ENCODE measurements at places on chromosomes 7 and 10.

GRCh38 chr7:29139191-29139590 is 7.1 kb downstream of the CPVL start:
- DNase-seq = no peak

- no peak for DNase-seq
Measured at GRCh38 chr10:48416584-48417232, 110.2 kb downstream of the MAPK8 start.

DNA sequence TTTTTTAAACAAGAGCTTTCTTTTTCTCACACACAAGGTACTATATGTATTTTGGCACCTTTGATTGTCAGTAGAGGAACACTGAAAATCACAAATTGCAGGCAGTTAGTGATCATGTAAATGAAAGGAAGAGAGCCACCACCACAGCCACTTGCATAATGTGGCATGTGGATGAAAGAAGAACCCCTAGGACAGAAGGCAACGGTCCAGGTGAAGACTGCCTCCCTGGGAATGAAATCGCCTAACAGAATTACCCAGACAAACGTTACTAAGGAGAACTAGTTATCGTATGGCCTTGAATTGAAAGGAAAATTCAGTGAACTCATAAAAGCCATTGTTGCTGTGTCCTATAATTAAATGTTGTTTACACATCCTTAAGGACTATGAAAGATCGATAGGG is 41.2 kb upstream of the PTPRZ1 start:
- no peak for DNase-seq

DNA sequence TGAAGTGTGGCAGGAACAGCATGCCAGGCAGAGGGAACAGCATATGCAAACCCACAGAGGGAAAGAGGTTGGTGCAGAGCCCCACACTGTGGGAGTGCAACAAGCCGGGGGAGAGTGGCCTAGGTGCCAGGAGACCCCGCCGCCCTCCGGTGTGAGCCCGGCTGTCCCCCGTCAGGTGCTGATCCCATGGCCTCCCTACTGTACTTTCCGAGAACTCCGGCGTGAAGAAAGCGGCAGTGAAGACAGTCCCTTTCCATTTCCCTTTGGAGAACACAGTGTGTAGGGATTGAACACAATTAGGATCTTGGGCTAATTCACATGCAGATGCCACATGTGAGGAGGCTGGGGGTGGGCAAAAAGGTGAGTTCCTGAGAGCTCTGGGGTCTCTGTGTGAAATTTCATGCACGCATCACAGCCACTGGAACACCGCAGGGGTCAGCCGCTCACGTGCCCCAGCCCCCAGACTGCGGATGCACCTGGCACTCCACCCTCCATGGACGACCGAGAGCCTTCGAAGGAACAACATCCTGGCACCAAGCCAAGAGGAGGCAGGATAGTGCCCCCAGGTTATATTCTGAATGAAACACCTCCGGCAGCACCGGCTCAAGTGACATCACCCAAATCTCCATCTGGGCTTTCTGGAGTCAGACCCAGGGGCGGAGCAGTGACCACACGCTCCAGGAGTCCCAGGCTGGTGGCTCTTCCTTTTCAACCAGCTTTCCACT is 82.1 kb upstream of the PPP2R2D start:
- DNase-seq = no peak

DNA sequence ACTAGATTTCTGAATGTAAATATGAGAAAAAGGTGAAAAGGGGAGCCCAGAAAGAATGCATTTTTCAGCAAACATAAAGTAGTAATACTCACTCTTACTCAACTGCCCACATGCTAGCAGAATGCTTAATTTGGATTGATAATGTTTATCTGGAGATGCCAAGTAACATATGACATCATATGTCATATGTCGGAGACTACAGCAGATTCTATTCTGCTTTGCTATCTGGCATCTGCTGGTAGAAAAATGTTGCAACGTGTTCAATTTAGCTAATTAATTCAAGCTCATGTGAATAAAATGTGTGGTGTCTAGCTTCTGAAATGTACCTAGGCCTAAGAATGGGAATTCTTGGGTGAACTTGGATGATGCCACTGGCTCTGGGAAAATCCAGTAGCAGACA is 4.5 kb downstream of the BBIP1 start:
- DNase-seq = no peak

GRCh38 chr7:187227-187927 is 5.0 kb upstream of the FAM20C start:
- no peak for DNase-seq

DNA sequence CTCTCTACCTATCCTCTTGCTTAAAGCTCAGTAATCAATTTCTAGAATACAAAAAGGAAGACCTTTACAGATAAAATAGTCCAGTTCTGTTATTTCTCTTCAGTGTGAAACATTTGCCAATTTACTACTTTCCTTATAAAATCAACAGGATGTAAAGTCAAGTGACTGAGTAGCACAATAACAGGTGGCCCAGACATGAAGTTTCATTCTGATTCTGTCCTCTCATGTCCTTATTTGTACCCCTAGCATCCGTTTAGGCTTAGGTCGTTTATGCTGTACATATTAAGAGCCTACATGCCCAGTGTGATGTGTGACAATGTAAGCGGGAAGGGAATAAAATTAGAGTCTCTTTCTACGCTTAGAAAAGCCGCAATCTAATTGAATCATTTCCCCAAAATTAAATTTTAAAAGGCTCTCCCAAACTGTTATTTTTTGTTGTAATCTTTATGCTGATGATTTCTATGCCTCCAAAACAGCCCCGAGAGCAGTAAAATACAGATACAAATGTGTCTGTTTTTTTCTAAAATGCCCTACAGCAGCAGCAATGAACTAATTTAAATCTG is 29.1 kb downstream of the EPC1 start:
- no peak for DNase-seq

DNA sequence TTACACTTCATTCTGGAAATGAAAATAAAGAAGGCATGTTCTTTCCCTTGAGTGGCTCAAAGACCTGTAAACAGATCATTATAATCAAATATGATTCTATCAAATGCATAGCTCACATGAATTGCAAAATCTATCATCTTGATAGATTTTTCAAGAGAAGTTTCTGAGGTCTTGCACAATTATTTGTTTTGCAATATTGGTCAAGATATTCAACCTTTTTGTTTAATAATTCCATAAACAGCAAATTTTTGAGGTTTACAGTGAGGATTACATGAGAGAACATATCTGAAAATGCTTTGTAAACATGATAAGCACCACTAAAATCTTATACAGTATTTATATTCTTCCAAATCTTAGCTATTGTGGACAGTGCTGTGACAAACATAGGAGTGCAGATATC is 160.8 kb downstream of the HDAC9 start:
- DNase-seq = no peak

- DNase-seq = peak; percentile 87
Measured at GRCh38 chr7:98354511-98355249, 46.2 kb downstream of the BAIAP2L1 start.

- no peak for DNase-seq
Measured at GRCh38 chr7:32126843-32127242, 56.6 kb upstream of the PDE1C start.

DNA sequence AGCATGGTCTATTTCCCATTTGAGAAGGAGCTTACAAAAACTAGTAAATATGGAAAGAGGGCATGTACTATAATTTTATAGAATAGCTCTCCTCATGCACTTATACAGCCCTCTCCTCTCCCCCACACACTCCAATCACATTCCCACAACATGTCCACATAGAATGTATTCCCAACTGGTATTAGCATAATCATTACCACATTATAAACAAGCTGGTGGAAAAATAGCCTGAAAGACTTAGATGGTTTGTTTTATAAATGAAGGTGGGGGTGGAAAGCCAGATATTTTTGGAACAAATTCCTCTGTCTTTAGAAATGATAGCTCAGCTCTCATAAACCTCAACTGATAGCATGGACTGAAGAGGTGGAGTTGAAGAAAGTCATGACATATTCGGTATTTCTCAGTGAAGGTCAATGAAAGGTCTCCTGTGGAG is 410.1 kb downstream of the SUGCT start:
- DNase-seq = no peak

DNA sequence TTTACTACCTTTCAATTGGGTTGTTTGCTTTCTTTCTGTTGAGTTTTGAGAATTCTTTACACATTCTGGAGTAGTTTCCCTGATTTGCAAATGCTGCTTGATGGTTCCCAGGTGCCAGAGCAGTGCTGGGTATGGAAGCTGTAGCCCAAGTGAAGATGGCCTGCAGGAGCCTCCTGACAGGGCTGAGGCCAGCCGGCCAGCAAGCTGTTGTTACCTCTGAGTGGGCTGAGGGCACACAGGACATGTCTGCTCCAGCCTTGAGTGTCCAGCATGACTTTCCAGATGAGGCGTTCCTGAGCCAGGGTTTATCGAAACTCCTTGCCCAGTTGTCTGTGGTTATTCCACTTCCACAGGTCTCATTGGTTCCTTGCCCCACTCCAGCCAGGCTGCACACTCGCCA is 164.6 kb upstream of the TNS3 start:
- DNase-seq = no peak

DNA sequence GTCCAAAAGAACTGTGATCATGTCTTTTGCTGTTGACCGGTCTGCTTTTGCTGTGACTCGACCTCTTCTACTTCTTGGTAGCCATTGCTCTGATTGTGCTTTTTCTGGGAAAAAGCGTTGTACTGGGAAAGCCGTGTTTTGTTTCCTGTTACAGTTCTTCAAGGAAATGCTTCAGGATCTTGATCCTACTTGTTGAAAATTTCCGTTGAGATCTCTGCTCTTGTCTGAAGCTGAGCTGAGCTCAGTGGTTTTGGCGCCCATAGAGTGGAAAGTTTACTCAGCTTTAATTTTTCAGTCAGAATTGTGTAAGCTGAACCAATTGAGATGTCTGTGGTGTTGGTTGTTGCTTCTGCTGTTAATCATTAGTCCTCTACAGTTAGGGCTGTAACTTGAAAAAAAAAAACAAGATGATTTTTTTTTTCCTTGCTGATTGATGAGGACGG is 302.2 kb downstream of the CCDC3 start:
- DNase-seq = peak; percentile 6

GRCh38 chr7:146788008-146788407 is 671.4 kb downstream of the CNTNAP2 start:
- DNase-seq = no peak

DNA sequence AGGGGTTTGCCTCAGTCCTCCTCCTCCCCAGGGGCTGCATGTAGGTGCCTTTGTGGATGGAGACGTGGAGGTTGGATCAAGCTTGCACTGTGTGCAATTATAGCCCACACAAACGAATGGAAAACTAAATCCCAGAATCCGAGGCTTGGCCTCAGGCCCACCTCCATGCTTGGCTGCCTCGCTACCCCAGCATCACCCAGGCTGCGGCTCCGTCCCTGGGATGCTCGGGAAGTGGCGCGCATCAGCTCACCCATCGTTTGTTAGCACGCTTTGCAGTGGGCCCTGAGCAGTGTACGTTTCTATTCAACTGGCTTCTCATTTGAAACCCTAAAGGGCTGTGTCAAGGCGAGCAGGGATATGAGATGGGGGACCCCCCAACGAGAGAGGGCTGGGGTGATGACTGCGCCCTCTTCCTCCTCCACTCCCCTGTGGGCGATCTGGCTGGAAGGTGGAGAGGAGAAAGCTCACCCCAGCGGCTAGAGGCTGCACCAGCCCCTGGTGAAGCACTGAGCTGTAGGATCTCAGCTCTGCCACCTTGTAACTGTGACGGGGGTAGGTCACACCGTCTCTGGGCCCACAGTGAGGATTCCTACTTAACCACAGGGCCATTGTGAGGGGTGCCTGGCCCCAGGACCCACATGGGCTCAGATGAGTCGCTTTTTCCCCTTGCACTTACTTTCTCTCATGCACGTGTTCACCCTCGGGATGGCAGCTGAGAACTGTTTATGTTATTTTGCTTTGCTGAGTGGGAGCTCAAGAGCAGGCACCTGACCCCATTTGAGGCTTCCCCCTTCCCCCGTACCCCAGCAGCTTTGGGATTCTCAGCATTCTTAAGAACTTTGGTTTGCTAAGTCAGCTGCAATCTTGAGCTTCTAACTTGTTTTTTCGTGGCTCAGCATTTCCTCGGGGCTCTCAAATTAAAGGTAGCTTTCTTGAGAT is 12.7 kb upstream of the BTBD16 start:
- no peak for DNase-seq

DNA sequence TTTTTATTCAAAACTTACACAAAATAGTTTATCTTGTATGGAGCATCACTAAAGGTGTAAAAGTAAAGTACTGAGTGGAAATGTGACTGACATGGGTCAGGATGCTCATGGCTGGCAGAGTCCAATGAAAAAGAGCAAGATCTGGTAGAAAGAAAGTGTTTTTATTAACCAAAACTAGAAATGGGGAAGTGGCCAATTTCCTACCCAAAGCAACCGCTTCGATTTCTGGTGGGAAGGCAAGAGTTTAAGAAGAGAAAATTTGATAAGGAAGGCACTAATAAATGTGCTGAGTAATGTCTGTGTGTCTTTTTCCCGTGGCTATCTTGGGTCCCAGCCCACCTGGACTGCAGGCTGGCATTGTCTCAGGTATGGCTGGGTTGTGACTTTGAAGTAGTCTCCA is 277.7 kb downstream of the ANKRD7 start:
- no peak for DNase-seq

GRCh38 chr10:27620430-27621397 is 116.6 kb downstream of the RAB18 start:
- DNase-seq = peak; percentile 90

- no peak for DNase-seq
Measured at GRCh38 chr10:129875993-129876726, 87.9 kb downstream of the EBF3 start.

GRCh38 chr7:80106498-80107113 is 28.0 kb upstream of the GNAI1 start:
- no peak for DNase-seq

DNA sequence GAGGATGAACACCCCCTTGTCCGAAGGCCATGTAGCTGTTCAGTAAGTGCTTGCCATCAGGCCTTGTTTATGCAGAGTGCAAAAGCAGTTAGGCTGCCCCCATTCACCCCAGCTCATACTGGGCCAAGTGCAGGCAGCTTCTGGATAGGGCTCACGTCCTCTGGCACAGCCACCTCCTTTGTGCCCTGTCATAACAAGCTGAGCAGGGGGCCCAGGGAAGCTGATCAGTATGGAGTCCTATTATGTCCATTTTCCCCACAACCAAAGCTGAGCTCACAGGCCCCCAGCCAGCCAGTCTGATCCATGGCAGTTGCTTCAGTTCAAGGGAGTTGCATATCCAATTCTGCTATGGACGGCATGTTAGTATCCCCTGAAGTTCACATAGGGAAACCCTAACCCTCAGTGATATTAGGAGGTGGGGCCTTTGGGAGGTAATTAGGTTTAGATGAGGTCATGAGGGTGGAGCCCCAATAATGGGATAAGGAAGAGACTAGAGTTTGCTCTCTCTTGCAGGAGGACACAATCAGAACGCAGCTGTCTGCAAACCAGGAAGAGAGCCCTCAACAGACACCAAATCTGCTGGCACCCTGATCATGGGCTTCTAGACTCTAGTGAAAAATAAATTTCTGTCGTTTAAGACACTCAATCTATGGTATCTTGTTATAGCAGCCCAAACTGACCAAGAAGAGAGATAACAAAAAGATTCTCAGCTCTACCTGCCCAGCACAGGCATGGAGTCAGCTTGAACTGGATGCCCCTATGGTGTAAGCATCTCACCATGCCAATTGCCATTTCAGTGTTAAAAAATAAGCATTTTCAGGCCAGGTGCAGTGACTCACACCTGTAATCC is 155.9 kb downstream of the FGFR2 start:
- no peak for DNase-seq

- DNase-seq = no peak
Measured at GRCh38 chr7:20219446-20220292, 2.5 kb upstream of the MACC1 start.
